Activated CD8-positive, alpha-beta memory T cell treated with anti-CD3 and anti-CD28 coated beads for 36 hours (primary cell): ENCODE measurements at places on chromosomes 7 and 10. TPM values are rescaled to one million over a fixed set of nuclear protein-coding genes. Genes with fewer than 3 reads are reported as not detected.

Gene BLNK
- not detected for total RNA-seq

Gene NUTM2E
- total RNA-seq: not detected

Gene GLI3
- 0.15 TPM for total RNA-seq

Gene C7orf33
- not detected for total RNA-seq

Gene WEE2
- total RNA-seq: not detected

Gene ZNF365
- 0.25 TPM for total RNA-seq

Gene ASAH2
- 4.8 TPM for total RNA-seq

Gene LIPM
- not detected for total RNA-seq

Gene IGF2BP3
- total RNA-seq: 0.04 TPM
